Renal cortex interstitium (tissue), 15 donors: ENCODE measurements at places on chromosomes 2 and 18. TPM values are rescaled to one million over a fixed set of nuclear protein-coding genes. Genes with fewer than 3 reads are reported as not detected.

- DNase-seq, result no peak
These were observed 62.9 kb upstream of the APCDD1 start for GRCh38 chr18:10391506-10391905.

- no peak for DNase-seq
These were observed 118.2 kb downstream of the ZNF521 start for GRCh38 chr18:25233528-25234321.

DNA sequence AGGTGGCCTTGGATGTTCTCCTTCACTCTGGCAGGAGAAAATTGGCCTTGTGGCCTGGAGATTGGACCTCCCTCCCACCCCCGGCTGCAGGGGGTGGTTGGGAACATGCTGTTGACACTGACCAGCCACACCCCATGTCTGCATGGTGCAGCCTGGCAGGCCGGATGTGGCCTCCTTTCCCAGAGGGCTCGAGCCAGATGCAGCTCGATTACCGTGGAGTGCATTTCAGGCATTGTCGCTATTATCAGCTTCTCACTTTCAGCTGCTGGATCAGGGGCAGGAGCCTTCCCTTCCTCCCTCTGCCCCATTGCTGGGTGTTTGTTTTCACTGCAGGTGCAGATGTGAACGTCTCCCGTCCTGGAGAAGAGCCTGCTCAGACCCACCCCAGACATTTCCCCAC is 211.0 kb upstream of the SIX2 start:
- no peak for DNase-seq

- DNase-seq, result no peak
These were observed 29.8 kb upstream of the ZNF385B start for GRCh38 chr2:179891237-179891636.

DNA sequence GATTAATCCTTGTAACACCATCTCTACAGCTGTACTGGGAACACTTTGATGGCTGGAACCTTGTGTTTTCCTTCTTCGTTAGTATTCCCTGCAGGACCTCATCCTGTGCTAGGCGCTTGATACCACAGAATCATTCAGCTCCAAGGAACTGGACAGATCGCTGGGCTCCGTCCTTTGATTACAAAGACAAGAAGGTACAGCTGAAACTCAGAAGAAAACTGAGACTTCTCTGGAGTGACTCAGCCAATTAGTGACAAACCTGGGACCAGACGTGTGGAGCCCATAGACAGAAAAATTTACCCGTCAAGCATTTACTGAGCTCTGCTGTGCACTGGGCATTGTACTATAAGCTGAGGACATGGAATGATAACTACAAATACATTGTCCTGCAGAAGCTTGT is 67.3 kb downstream of the NCKAP5 start:
- DNase-seq, result no peak

DNA sequence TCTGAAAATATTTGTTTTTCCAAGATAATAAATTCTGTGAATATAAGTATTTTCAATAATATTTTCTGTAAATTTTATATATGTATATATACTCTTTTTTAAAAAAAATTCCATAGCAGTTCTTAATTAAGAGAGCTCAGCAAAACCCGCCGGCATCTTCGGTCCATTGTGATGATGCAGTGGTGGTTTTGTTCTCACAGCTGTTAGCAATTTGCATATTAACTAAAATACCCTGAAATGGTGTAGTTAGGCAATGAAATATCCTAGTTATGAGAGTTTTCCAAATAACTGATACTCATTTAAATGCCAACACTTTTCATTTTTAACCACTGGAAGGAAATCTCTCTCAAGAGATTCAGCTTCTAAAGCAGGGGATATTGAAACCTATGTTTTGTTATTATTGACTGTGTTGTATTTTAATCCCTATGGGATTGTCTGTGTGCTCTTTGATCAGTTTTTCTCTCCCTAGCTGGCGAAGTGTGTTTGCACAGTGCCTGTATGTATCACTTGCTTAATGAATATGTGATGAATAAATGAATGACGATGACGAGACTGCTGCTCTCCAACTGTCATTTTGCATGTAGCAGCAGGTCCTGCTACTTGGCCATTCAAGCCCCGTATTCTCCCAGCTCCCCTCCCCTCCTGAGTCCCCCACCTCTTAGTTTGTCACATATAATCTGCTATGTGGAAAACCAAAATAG is 42.4 kb downstream of the PSMG2 start:
- DNase-seq, result no peak

GRCh38 chr2:15084826-15085489 is 452.4 kb downstream of the LRATD1 start:
- no peak for DNase-seq

- no peak for DNase-seq
These were observed 684.4 kb downstream of the NRXN1 start for GRCh38 chr2:50347358-50348044.

- DNase-seq, result no peak
These were observed 41.5 kb upstream of the GPC1 start for GRCh38 chr2:240393831-240394410.

DNA sequence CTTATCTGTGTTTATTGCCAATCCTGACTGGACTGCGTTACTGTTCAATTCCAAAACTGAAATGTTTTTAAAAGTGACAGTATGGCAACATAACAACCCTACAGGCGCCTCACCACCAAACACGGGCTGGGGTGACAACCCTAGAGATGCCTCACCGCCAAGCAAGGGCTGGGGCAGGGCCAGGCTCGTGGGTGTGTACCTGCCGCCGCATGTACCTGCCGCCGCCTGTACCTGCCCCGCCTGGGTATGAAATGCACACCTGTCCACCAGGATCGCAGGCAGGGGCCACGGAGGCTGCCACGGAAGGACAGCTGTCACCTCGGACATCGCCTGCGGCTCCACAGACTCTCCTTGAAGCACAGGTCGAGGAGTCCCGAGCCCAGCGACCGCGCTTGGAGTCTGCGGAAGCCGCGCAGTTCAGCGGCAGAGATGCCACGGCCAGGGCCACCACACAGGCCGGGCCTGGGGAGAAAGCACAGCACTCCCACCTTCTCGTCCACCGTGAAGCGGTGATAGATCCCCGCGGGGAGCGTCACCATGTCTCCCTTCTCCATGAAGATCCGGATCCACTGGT is 18.9 kb downstream of the ADI1 start:
- no peak for DNase-seq

DNA sequence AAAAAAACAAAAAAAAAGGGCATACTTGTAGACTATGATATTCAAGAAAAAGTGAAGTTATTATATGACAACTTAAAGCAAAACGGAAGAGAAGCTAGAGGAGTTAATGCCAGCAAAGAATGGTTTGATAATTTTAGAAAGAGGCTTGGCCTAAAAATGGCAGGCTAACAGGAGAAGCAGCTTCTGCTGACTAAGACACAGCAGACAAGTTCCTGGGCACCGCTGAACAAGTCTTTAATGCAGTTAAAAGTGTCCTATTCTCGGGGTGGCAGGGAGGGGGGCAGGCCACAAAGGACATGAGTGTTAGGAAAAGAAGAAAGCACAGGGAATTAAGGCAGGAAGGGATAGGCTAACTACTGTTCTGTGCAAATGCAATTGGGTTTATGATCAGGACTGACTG is 50.3 kb upstream of the GAREM2 start:
- DNase-seq, result no peak

DNA sequence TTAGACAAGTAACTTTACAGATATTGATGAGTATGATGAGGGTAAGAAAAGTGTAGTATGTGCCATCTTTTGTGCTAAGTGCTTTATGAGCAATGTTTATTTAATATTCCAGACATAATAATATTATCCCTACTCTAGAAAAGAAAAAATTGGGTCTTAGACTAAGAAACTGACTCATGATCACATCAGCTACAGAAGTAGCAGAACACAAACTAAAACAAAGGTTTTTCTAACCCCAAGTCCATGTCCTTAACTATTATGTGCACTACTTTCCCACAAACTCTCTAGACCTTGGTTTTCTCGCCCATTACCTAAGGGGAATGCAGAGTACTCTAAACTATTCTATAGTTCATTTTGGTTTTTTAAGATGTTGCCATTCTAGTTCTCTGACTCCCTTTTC is 64.5 kb downstream of the BAZ2B start:
- DNase-seq, result no peak

DNA sequence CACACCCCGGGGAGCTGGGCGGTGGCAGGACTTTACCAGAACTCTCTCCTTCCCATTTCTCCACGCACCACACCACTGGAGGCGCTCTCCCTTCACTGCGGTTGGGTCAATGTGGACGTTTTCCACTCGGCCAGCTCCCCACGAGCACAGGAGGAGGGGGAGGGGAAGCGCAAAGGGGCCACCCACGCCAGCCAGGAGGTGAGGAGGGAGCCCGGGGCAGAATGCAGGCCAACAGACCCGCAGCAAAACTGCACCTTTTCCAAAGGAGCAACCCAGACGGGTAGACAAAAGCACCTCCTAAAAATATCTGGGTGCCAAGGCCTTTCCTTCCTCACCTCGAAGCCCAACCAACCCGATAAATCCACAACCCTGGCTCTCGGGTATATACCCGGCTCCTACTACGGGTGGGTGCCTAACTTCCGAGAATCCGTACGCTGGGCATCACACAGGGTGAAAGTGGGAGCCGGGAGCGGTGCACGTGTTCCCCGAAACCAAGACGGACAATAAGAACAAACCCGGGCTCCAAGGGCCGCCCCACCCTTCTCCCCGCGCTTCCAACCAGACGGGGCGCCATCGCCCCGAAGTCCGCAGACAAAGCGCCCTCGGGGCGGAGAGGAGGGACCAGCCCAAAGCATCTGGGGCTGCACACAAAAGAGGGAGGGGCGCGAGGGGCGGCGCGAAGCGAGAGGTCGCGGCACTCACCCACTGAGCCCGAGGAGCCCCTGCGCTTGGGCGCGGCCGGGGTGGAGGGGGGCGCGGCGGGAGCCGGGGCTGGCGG is 1.0 kb downstream of the RTN4 start:
- peak; percentile 79 for DNase-seq

DNA sequence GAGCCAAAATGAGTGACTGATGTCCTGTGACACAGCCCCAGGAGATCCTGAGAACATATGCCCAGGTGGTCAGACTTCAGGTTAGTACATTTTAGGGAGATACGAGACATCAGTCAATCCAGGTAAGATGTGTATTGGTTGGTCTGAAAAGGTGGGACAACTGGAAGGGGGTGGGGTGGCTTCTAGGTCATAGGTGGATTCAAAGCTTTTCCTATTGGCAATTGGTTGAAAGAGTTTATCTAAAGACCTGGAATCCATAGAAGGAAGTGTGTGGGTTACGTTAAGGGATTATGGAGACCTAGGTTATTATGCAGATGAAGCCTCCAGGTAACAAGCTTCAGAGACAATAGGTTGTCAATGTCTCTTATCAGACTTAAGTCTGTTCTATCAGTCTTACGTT is 136.5 kb downstream of the ZNF532 start:
- no peak for DNase-seq

DNA sequence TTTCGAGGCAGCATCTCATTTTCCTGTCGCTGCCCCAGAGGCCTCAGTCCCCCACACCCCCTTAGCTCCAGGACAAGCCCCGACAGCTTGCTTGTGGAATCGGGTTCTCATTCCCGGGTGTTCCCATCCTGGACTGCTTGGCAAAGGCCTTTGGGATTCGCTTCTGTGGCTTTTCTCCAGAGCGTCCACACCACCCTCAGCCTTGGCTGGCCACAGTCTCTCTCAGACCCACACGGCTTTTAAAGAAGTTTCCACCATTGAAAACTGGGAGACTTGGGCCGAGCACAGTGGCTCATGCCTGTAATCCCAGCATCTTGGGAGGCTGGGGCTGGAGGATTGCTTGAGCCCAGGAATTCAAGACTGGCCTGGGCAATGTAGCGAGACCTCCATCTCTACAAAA is 2.7 kb downstream of the ESPNL start:
- no peak for DNase-seq

DNA sequence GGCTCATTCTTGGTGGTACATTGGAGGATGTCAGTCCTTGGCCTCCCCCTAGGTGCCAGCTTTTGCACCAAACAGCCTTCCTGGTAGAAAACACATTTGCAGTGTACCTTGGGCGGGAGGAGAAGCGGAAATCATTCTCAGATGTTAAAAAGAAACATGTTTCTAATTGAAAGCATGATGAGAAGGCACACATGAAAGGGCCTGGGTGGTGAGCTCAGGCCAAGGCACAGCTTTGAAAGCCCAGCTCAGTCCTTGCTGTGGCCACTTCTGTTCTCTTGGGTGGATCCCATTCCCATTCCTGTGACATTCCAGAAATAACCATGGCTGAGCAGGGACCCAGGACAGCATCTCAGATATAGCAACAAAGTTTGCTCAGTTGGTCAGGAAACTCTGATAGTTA is 71.5 kb downstream of the LTBP1 start:
- no peak for DNase-seq

DNA sequence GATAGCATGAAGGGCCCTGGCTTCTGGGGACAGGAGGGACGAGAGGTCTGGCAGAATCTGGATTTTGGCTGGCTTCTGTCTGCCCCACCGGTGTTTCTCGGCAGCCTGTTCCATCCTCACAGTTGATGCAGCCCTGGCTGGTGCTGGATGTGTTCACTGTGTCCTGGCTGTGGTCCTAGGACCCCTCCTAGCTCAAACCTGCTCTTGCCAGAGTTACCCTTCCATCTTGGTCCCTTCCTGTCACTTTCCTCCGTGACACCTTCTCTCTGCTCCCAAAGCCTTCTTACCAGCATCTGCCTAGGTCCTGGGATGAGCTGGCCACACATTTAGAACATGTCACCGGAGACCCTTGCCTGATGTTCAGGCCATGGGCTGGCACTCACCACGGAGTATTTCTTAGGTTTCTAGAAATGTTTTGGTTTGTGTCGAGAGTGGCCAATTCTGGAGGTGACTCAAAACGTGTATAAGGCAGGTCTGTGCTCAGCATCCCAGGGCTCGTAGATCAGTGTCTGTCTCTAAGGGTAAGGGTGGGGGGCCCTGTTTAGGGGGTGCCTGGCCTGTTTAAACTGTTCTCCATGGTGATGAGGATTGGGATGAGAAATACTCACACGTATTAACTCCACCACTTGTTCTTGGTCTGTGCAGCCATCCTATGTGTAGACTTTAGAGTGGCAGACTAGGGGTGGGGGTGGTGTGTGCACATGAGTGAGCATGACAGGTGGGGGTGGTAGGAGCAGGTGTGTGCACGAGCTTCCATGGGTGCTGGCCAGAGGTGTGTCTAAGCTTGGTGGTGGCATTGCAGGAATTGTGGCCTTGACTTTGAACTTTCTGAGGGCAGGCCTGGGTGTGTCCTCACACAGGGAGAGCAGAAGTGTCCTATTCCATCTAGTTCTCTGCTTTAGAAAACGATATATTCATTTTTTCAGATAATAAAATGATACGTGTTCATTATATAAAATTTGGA is 162.7 kb downstream of the DYSF start:
- no peak for DNase-seq

Gene AGXT
- 0.17 TPM for polyA plus RNA-seq

Gene CD8B
- polyA plus RNA-seq, result 1.5 TPM

Gene ANTXR1
- polyA plus RNA-seq, result 86.2 TPM

Gene TANC1
- 73.7 TPM for polyA plus RNA-seq
